ENCODE measurements at places on chromosomes 1 and 21.

GRCh38 chr21:24955275-24955961 lies 651.9 kb downstream of the MRPL39 start:
- no peak for DNase-seq

DNA sequence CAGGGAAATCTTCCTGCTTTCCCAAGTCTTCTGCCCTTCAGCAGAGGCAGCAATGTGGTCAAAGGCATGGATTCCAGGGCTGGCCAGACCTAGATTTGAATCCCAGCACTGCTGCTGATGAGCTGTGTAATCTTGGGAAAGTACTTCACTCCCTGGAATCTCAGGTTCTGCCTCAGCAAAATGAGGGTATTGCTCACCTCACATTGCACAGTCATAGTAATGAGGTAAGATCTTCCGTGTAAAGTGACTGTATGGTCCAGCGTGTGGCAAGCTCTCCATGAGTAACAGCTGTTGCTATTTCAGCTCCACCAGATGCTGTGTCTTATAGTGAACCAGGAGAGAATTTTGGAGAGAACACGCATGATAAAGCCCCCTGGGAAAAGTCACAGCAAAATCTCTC lies 56.1 kb upstream of the F3 start:
- DNase-seq: no peak

DNA sequence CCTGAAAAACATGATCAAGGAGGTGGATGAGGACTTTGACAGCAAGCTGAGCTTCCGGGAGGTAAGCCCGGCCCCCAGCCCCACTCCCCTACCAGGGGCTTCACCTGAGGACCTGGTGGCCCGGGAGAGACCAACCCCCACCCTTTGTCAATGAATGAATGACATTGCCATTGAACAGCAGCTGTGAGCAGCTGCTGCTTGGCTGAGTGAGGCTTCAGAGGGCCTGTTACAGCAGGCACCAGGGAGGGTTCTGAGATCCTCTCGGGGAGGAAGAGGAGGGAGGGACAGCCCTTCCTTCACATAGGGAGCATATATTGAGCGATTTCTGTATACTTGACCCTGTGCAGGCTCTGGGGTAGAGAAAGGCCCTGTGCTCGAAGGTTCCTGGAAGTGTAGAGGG lies 12.3 kb upstream of the CTRC start:
- no peak for DNase-seq

- DNase-seq: no peak
Observed at GRCh38 chr1:158095737-158096335, 84.9 kb upstream of the CD1D start.

- DNase-seq: no peak
Observed at GRCh38 chr1:10108134-10108663, 75.4 kb downstream of the UBE4B start.

DNA sequence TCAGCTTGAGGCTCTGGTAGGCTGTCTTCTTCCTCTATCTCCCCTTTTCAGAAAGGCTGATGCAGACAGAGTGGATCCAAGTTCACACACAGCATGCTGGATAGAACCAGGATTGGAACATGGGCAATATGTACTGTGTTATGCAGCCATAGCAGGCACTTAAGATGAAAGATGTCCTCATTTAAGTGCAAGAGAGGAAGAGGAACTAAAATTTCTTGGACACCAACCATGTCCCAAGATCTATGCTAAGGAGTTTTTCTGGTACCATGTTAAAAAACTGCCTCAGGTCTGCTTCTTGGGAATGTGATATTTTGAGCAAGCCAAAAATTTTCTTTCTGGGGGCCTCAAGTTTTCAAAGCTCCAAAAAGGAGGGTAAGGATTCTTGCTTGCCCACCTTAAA lies 1.2 kb downstream of the SDHB start:
- DNase-seq: no peak

DNA sequence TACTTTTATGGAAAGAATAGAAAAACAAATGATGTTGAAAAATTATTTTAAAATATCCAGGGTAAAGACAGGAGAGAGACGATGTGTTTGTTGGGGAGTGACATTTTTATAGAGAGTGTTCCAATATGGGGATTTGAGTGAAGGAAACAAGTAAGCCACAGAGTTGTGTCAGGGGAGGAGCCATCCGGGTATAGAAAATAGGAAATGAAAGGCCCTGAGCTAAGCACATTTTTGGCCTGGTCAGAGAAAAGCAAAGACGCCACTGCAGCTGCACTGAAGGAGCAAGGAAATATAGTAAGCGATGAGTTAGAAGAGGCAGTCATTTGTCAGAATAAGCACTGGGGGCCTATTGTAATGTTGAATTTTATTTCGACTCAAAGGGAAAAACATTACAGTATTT lies 107.3 kb upstream of the ADGRL4 start:
- no peak for DNase-seq

GRCh38 chr1:228048120-228048519 lies 34.4 kb upstream of the ARF1 start:
- DNase-seq: no peak

GRCh38 chr1:168480997-168481396 lies 62.8 kb downstream of the XCL2 start:
- no peak for DNase-seq

DNA sequence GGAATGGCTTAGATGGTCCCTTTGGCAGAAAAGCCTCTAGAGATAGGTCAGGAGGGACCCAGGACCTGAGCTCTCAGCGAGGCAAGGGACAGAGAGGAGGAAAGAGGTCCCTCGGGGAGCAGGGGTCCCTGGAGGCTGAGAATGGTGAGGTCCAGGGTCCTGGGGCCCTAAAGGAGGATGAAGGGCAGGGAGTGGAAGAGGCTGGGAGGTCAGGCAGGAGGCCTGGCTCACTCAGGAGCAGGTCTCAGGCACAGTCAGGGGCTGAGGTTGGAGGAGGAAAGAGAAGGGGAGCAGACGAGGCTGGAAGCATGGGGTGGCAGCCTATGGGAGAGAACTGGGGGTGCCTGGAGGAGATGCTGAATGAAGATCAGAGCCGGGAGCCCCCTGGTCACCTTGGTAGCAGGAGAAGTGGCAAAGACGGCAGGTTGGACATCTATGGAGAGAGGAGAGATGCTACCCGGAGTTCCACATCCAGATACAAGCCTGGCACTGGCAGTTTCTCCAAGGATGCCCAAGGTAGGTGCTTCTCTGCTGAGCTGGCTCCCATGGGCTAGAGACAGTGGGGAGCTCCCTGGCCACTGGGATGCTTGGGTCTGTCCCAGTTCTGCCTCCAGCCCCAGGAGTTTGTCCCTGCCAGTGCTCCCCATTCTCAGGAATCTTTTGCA lies 22.6 kb downstream of the IGFN1 start:
- DNase-seq: no peak

GRCh38 chr1:166839600-166840308 lies 479 bp downstream of the POGK start:
- peak; percentile 25 for DNase-seq

DNA sequence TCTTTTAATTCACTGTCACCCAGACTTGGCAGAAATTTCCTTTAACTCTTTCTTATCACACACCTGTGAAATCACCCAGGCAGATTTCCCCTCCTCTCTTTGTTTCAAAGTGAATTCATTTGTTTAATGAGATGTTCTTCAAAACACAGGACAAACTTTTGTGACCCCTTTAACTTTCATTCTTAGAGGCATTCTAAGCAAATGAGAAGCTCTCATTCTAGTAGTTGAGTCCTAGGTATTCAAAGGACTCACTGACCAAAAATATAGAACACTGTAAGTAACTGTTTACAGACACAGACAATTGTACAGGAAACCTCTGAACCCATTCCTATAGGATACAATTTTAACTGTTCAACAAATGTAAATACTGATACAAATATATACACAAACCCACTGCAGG lies 16.9 kb downstream of the LRRC8C start:
- no peak for DNase-seq

DNA sequence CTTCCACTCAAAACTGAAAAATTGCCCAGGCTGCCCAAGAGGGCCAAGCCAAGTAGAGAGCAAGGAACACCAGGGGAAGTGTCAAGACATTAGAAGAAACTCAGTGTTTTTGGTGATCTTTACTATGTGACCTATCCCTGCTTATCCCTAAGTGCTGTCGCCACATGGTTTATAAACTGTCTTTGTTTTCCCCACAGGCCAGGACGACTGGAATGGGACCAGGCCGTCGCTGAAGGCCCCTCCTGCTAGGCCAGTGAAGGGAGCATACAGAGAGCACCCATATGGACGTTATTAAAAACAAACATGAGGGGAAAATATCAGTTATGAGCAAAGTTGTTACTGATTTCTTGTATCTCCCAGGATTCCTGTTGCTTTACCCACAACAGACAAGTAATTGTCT lies 28.7 kb downstream of the KHDRBS1 start:
- DNase-seq: no peak

GRCh38 chr1:201108614-201109013 lies 3.6 kb downstream of the CACNA1S start:
- DNase-seq: no peak

DNA sequence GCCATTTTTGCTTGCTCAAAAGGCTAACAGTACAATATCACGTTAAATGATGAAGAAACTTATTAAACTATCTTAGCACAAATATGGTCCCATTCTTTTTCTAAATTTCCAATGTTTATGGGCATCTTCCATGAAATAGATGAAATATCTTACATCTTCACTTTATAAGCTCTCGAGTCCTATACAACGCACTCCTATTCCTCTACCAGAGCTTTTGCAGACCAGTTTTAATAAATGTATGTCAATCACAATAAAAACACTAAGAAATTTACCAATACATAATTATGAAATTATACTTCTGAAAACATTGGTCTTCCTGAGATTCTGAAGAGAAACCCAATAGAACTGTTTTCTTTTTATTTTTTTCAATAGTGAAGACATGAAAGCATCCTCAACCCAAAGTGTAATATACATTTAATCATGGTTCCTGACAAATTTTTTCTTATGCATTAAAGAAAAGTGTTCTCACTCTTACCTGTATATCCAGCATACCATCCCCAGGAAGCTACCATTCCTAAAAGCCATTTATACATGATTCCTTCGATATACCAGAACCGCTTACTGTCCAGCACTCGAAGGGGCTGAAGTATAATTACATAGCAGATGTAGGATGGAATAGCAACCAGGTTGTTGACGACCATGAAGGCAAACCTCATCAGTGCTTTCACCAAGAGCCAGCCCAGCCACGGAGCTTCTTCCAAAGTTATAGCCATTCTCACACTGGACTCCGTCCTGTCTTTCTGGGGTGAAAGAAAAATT lies 1.8 kb downstream of the LPGAT1 start:
- no peak for DNase-seq

GRCh38 chr1:67754526-67754920 lies 69.5 kb downstream of the GADD45A start:
- DNase-seq: no peak

DNA sequence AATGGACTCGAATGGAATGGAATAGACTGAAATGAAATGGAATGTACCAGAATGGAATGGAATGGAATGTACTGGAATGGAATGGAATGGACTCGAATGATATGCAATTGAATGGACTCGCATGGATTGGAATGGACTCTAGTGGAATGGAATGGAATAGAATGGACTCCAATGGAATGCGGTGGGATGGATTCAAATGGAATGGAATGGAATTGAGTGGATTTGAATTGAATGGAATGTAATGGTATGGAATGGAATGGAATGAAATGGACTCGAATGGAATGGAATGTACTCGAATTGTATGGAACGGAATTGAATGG lies 99.6 kb upstream of the FBXO28 start:
- no peak for DNase-seq

- DNase-seq: no peak
Observed at GRCh38 chr1:54477153-54477561, 70.9 kb upstream of the ACOT11 start.

- no peak for DNase-seq
Observed at GRCh38 chr1:207745285-207745684, 6.6 kb upstream of the CD46 start.

All from stimulated activated CD4-positive, alpha-beta T cell treated with anti-CD3 and anti-CD28 coated beads, Interleukin-15, amount 100 ng/mL, for 1 hour (primary cell).